ENCODE measurements at places on chromosomes 11 and 22.

- peak; percentile 44 for DNase-seq
Observed at GRCh38 chr11:76558891-76559290, 111.7 kb downstream of the LRRC32 start.

DNA sequence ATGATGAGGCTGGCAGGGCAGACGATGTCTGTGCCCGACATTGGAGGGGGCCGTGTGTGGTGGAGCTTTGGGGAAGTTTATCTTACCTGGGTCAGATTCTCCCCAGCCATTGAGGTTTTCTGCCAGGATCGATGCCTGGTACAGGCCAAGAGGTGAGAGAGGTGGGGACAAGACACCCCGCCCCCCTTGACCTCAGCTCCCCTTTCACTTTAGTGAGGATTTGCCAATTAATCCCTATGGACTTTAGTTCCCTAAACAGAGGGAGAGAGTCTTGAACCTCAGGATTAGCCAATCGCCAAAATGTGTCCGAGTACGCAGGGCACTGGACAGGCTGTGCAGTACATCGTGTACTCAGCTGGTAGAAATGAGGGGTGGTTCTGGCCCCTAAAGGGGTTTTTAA lies 541 bp downstream of the HORMAD2 start:
- DNase-seq: no peak

DNA sequence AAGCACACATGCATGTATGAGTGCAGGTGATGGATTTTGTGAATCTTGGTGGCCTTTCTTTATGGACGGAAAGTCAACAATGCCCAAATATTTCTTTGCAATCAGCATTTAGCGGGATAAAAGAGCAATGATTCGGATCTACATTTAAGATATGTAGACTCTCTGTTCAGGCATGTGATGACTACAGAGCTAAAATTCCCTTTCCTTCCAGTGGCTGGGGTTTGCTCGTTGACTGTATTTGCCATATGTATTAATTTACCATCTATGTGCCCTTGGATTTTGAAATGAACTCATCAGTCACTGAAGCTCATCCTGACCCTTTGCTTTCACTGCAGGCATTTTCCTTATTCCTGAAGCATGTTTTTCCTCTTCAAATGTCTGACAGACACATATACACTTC lies 13.6 kb downstream of the BLID start:
- peak; percentile 60 for DNase-seq

GRCh38 chr11:117706322-117706814 lies 90.6 kb downstream of the DSCAML1 start:
- no peak for DNase-seq

DNA sequence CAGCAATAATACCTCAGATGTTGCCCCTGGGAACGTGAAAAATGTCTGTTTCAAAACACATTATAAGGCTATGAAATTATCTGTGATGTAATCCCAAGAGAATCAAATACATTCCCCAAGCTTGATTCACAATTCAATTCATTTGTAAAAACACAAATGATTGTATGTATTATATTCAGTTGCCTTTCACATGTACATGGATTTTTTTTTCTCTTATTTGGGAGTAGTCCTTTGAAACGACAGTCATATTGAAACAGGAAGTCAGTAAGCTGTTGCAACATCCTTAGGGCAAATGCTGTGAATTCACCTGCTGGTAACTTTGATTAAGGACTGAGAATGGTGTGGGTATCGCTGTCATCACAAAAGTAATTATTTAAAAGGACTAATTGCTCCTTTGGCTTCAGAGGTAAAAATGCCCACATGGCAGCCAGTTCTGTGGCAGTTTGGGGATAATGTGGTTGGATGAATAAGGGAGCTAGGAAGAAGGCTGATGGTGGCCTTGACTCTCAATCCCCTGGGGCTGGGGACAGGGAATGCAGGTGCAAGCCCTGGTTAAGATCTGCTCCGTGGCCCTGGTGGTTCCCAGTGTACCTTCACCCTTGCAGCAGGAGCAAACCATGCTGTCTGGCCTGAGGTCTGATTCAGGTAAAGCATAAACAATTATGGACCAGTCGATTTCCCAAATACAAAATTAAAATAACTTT lies 13.2 kb downstream of the EHF start:
- no peak for DNase-seq

GRCh38 chr11:26191193-26191592 lies 140.7 kb upstream of the ANO3 start:
- DNase-seq: no peak

DNA sequence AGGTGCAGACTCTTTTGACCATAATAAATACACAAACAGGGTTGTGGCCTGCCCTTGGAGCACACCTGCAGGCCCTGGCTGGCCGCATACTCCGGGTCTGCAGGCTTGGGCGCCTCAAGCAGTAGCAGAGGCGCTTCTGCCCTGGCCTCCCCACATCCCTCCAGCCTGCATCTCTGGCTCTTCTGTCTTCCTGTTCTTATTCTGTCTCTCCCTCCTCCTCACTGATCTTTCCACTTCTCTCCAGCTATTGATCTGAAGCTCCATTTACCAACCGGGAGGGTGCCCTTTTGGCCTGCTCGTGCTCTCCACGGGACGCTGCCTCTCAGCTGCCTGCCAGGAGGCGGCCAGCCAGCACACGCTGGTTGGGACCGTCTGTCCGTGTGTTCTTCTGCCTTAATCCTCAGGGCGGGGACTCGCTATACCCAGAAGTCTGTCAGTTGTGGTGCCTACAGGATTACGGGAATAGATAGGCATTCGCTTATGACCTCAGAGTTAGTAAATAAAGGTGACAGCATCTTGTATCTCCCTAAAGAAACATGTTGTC lies 5.2 kb downstream of the UPB1 start:
- DNase-seq: no peak

- no peak for DNase-seq
Observed at GRCh38 chr11:108199446-108200321, 22.8 kb downstream of the NPAT start.

GRCh38 chr11:95074792-95075563 lies 8.3 kb downstream of the SRSF8 start:
- DNase-seq: no peak

- DNase-seq: no peak
Observed at GRCh38 chr22:34645375-34645774, 420.6 kb upstream of the ISX start.

GRCh38 chr11:48090174-48090573 lies 109.8 kb downstream of the PTPRJ start:
- no peak for DNase-seq

DNA sequence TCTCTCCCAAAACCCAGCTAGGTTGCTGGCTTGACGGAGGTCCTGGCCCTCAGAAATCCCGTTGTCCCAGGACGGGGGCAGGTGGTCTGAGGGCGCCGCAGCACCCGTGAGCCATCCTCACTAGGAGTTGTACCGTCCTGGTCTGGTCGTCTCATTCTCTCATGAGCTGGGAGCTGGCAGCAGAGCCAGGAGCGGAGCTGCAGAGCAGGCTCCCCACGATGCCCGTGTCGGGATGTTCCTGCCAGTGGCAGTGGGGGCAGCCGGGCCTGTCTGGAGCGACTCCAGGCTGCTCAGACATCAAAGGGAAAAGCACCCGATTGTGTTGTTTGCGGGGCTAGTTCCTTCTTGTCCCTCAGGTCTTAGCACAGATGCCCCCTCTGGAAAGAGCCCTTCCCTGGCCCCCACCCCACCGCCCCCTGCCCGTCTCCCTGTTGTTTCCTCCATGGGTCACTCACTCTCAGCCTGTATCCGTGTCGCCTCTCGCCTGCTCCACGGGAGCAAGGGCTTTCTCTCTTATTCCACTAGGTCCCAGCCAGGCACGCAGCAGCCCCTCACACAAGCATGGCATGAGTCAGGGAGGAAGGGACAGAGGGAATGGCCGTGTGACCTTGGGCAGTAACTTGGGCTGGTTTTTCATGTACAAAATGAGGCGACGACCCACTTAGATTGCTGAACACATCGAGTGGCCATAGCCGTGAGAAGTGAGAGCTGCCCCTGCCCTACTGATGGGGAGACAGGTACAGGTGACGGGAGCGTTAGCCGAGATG lies 23.2 kb upstream of the MGAT3 start:
- DNase-seq: no peak

DNA sequence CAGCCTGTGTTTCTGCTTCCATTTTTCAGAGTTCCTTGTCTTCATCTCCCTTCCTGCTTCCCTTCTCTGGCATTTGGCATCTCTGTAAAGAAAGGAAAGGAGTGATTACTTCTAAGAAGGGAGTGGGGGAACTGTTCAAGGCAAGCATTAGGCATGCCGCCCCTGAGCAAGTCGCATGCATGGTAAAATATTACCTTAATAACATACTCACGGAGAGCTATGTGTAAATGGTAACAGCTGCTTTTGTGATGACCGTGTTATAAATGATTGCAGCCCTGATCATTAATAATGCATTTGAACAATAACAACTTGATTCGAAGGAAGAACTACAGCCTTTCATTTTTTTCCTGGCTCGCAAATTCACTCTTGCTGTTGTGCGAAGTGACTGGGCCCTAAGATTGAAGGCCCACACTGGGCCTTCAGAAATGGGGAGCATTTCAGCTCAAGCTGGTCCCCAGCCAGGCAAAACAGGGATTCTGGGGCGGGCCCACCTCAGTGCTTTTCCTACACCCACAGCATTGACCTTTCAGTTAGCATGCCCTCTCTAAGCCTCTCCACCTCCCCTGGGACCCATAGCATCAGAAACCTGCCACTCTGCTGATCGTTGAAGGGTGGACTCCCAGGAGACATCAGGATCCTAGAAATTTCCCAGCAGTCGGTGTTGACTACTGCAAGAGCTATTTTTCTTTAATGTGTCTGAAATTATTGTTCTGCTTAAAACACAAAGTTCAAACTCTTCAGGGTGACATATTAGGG lies 263.0 kb upstream of the CADM1 start:
- no peak for DNase-seq

DNA sequence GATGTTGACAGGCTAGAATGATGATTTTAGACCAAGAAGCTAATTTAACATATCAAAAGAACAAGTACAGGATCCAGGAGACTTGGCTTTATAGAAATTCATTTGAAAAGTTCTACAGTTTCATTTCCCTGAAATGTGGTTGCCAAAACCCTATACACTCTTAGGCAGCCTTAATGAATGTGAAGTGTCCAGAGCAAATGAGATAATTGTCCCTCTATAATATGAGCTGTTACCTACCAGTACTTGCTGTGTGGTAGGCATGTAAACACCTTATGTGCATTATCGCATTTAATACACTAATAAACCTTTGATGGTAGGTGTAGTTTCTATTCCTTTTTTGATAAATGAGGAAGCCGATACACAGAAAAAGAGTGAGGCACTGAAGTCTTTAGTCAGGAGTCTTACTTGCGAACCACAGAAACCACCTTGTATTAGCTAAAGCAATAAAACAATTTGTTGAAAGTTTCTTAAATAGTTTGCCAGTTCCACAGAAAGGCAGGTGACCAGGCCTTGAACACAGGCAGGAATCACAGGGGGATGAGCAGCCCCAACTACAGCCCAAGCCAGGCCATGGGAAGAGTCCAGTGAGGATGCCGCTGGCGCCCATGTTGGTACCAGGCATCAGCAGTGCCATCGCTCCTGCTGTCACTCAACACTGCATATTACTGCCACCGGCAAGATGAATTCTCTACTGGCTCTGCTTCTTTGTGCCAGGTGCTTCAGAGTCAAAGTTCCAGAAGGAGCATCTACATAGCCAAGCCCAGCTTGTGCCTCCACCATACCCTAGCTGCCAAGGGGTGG lies 81.7 kb downstream of the SWAP70 start:
- DNase-seq: no peak

DNA sequence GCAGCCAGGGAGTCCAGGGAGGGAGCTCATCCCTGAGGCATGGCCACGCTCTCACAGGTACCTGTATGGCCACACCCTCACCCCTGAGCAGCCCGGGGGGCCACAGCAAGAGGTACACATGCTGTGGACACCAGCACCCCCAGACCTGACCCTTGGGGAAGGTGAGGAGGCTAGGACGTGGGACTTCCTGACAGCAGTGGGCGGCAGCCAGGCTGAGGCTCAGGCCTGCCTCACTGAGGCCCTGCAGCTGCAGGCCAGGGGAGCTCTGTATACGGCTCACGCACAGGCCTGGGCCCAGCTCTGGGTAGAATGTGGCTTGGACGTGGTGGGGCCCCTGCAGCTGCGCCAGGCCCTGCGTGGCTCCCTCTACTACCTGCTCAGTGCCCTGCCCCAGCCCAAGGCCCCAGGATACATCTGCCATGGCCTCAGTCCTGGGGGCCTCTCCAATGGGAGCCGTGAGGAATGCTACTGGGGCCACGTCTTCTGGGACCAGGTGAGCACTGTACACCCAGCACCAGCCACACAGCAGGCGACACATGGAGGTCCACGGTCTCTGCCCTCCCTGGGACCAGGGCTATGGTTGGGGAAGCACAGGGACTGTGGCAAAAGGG lies 1.8 kb downstream of the PGGHG start:
- no peak for DNase-seq

- DNase-seq: no peak
Observed at GRCh38 chr22:50527921-50528681, 1.7 kb downstream of the TYMP start.

GRCh38 chr22:36733271-36733670 lies 29.7 kb upstream of the CACNG2 start:
- DNase-seq: no peak

DNA sequence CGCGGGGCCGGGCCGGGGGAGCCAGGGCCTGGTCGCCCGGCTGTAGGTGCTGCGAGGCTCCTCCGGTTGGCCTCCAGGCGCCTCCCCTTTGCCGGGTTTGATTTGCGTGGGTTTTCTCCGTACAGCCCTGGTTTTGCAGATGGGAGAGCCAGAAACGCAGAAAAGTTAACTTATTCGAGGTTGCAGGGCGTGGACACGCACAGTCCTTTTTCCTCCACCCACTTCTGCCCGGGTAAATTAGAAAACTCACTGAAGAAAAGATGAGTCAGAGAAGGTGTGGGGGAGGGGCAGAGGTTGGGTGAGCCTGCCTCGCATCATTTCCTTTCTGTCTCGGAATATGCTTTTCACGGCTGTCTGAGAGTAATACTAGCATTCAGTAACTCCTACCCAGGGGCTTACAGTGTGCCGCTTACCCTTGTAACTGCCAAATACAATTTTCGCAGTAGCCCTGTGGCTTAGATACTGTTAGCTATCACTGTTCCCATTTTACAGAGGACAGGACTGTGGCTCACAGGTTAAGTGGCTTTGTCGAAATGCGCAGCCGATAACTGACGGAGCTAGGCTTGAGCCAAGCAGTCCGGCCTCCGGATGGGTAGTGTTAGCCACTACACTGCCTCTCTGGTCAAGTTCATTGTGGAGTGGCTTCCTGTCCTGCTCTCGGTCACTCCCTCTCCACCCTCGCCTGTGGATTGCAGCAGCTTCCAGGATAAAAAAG lies 812 bp downstream of the FADD start:
- DNase-seq: peak; percentile 95

DNA sequence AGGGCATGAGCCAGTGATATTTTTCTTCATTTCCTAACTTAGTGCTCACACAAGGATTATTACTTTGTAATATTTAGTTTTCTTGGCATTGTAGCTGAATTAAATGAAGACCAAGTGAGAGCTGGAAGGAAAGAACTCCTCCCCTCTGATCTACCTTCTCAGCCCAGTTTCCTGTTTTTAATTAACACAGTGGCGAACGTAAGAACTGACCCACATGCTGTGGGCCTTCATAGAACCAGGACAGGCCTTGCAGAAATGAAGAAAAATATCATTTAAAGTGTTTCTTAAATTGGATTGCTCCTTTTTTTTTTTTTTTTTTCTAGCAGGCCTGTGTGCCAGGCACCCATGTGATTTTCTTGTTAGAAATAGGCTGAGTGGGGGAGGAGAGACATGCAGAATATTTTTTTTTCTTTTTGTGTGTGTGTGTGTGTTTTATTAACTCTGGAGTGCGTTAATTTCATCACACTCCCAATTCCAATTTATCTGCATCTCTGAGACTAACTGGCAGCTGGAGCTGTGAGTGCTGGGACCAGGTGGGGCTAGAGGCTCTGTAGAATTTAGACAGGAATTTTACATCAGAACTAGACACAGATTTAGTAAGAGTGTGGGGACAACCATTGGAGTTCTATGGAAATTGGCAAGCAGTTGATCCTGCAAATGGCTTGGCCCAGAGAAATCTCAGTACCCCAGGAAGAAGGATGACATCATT lies 320.5 kb downstream of the DDX10 start:
- no peak for DNase-seq
